ENCODE measurements at places on chromosomes 3 and 15.
A peak's percentile ranks its signal among the peaks of the same experiment; 100 is the strongest.

DNA sequence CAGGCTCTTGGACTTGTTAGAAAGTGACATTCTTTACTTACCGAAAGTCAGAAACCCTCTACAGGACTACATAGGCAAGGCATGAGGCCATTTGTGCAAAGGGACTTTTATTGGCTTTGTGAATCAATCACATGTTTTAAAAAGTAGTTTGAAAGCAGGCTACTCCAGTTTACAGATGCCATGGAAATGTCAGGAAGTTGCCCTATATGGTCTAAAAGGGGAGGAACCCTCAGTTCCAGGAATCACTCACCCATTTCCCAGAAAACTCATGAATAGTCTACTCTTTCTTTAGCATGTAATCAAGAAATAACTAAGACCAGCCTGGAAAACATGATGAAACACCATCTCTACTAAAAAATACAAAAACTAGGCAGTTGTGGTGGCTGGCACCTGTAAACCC, 51.0 kb upstream of the MKRN3 start:
- DNase-seq = no peak

DNA sequence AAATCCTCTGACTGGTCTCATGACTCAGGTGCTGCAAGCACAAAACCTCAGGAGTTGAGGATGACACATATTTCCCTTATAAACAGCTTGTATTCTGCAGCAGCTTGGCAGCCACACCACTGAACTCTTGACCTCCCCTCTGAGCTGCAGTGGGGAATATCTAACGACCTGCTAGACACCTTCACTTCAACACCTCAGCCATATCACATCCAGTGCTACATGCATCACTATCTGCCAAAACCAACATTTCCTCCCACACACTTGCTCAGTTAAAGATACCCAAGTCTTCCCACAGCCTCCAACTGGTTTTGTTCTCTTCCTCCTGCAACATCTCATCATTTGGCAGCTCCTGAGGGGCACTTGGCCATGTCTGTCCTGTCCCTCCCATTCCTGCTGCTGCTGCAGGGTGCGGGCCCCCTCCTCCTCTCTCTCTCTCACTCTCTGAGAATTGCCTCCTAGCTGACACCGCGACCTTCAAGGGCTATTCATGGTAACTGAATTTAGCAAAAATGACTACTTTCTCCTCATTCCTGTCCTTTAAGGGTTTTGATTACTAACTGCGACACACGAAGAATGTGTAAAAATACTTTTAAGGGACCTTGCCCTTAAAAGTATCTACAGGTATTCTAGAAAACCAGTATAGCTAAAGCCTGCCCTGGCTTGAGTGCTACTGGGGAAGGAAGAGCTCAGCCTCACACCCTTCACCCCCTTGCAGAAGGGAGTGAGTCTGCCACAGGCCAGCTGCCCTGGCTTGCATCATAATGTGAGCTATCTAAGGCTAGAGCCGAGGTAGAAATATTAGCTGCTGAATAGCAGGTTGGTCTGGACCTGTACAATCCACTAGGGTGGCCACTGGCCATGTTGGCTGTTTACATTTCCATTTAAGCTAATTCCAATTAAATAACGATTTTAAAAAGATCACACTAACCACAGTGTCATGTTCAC, 5.0 kb upstream of the CCR9 start:
- peak; percentile 50 for DNase-seq

GRCh38 chr15:84752700-84753099, 4.3 kb downstream of the ZNF592 start:
- DNase-seq = peak; percentile 28

DNA sequence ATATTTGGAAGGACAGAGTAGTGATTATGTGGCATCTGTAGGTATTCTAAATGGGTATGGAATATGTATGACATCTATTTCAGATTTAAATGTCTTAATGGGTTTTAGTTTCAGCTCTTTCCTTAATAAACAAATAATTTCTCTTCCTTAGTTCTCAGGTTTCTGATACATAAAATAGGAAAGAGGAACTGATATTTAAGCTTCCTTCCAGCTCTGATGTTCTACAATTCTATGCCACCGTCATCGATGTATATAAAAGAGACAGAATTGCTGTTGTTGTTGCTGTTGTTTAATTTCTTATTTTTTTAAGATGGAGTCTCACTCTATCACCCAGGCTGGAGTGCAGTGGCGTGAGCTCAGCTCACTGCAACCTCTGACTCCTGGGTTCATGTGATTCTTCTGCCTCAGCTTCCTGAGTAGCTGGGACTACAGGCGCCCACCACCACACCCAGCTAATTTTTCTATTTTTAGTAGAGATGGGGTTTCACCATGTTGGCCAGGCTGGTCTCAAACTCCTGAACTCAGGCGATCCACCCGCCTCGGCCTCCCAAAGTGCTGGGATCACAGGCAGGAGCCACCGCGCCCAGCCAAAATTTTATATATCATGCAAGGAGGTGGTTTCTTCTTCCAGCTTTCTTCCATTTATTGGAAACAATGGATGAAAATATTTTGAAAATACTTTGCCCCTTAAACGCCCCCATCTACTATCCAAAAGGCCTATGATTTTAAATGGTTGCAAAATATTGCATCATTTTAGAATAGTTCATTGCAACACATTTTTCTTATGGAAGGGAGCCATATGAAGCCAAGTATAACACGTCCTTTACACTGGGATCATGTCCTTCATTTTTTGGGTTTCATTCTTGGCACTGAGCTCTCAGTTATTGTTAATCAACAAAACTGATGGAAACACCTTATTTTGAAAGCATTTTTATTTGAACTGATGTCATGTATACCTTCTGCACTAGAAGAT, 13.9 kb upstream of the C15orf61 start:
- no peak for DNase-seq

DNA sequence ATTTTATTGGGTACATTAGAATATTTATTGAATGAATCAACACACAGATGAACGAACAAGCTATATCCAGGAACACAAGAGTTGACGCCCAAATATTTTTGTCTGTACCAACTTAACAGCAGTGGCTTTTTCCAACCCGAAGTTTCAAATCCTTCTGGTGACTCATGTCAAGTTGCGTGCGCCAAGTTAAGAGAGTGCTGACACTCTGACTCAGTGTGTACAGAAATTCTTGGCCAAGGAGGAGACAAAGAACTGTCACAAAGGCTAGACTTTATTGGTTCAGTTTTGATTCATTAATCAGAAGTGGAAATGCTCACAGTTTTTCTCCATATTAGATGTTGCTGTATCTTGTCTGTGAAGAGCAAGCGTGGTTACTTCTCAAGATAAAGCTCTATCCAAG, 59.6 kb upstream of the TSC22D2 start:
- DNase-seq = peak; percentile 94

- no peak for DNase-seq
Measured at GRCh38 chr15:101314336-101315125, 19.5 kb upstream of the SNRPA1 start.

DNA sequence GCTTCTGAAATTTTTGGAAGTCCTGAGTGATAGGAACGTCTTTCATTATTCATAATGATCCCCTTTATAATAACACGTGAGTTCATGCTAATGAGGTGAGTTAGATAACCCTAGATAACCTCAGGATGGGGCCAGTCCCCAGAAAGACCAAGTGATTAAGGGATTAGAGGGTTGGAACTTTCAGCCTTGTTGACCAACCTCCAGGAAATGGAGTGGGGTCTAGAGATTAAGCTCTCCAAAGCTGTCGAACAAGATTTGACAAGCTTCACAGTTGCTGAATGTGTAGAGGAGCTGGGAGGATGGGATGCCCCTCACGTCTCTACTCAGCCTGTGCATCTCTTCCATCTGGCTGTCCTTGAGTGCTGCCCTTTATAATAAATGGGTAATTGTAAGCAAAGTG, 107.1 kb downstream of the ZMAT3 start:
- DNase-seq = no peak

DNA sequence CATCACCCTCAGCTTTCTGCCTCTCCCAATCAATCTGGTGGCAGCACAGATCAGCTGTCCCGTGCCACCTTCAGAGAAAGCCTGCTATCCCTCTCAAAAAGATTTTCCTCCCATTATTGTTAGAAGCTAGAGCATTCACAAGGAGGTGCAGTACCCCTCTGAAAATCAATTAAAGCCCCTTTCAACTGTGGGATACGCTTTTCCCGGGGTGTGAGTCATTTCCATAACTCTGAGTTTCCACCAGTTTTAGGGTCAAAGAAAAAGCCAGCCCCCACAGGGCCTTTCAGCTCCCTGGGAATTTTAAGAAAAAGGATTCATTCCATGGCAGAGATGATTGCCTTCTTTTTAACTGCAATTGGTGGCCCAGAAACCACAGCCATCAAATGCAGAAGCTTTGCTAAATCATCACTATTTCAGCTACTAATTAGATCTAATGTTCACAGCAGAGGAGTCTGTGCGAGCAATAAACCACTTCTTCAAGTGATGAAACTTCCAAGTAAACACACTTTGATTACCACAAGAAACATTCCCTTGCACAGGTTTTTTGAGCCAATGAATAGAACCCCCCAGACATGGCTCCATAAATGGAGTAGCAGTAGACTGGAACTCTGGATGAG, 270.0 kb upstream of the TPRG1 start:
- DNase-seq = peak; percentile 65

- peak; percentile 76 for DNase-seq
Measured at GRCh38 chr15:69058830-69059556, 44.5 kb downstream of the NOX5 start.

DNA sequence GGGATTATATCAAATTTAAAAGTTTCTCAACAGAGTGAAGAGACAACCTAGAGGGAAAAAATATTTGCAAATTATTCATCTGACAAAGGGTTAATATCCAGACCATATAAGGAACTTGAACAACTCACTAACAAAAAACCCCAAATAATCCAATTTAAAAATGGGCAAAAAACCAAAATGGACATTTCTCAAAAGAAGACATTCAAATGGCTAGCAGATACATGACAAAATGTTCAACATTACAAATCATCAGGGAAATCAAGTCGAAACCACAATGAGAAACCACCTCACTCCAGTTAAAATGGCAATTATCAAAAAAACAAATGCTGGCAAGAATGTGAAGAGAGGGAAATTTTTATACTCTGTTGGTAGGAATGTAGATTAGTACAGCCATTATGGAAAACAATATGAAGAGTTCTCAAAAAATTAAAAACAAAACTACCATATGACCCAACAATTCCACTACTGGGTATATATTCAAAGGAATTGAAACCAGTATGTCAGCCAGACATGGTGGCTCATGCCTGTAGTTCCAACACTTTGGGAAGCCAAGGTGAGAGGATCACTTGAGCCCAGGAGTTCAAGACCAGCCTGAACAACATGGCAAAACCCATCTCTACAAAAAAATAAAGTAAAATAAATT, 88.5 kb downstream of the CSNK1G1 start:
- DNase-seq = no peak

DNA sequence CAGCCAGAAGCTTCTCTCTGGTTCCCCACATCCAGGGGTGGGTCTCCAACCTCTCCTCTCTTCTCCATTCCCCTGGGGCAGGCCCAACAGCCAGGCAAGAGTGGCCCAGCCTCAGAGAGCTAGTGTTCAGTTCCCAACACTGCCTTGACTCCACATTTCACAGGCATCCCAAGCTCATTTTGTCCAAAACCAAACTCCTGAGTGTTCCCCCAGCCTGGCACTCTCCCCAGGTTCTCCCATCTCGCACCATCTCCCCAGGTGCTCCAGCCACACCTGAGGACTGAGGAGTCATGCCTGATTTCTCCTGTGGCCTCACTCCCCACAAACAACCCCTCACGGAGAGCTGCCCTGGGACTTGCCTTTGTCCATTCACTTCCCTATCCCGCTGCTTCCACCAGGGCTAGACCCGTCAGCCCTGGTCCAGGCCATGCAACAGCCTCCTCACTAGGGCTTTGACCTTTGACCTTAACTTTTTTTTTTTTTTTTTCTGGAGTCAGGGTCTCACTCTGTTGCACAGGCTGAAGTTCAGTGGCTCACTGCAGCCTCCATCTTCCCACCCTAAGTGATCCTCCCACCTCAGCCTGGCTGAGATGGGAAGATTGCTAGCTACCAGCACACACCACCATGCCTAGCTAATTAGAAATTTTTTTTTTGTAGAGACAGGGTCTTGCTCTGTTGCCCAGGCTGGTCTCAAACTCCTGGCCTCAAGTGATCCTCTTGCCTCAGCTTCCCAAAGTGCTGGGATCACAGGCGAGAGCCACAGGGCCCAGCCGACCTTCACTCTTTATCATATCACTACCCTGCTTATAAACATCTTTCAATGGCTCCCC, 3.9 kb upstream of the CSK start:
- DNase-seq = no peak

GRCh38 chr3:22981861-22982260, 221.3 kb upstream of the UBE2E2 start:
- DNase-seq = no peak

DNA sequence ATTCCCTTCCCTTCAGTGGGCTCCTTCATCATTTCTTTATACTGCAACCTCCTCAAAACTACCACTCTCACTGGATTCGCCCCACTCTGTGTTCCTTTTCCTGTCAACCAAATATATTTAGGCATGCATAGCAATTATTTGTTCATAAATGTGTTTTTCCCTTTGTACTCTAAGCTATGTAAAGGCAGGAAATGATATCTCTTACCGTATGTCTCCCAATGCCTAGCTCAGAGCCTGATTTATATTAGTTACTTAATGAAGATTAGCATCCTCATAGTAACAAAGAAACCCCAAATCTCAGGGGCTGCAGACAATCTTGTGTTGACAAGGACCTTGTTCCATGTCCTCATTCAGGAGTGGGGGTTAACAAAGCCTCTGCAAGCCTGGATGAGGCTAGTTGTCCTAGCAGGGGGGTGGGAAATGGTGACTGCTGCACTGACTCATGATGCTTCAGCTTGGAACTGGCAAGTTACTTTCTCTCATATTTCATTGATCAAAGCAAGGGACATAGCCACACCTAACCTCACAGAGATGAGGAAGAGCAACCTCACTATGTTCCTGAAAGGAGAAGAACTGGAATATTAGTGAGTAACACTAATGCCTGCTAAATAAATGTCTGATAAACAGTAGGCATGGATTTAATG, 15.2 kb downstream of the PHLDB2 start:
- DNase-seq = peak; percentile 83

Measured in renal cortical epithelial cell (primary cell).